Stimulated activated CD4-positive, alpha-beta T cell treated with anti-CD3 and anti-CD28 coated beads, Interleukin-2, amount 100 ng/mL, for 24 hours (primary cell): ENCODE measurements at places on chromosomes 1 and 21.

DNA sequence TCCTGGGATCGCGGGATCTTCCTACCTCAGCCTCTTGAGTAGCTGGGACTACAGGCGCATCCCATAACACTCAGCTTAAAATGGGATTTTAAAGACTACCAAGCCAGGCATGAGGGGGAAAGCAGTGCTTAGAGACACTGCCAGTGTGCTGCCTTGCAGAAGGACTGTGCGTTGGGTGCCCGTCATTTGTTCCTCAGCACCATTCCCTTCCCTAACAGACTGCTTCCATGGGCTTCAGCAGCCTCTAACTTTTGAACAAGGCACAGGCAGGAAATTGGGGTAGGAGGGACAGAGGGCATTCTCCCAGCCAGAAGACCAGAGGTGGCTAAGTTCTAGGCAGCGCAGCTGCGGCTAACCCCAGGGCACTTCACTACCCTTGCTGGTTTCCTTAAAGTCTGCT lies 73.9 kb upstream of the USP24 start:
- no peak for DNase-seq

- peak; percentile 55 for DNase-seq
Measured at GRCh38 chr1:234893725-234894630, 234.7 kb downstream of the TOMM20 start.

GRCh38 chr1:24119859-24120756 lies 8.2 kb upstream of the MYOM3 start:
- DNase-seq, result no peak

GRCh38 chr1:181809991-181810545 lies 251.4 kb downstream of the ZNF648 start:
- DNase-seq, result no peak

- no peak for DNase-seq
Measured at GRCh38 chr1:170586321-170587252, 54.6 kb downstream of the GORAB start.
